Activated T-helper 9 cell treated with anti-CD3 and anti-CD28 coated beads, Interleukin-2, amount 50 U/mL, for 16 hours (primary cell): ENCODE measurements at places on chromosomes 1 and 21.

- DNase-seq = no peak
Observed at GRCh38 chr21:25837533-25838265, 102.9 kb downstream of the GABPA start.

GRCh38 chr1:214464445-214465287 is 86.7 kb downstream of the PTPN14 start:
- DNase-seq = no peak

GRCh38 chr21:45799765-45800338 is 156.3 kb downstream of the PCBP3 start:
- DNase-seq = no peak

GRCh38 chr1:219066631-219067349 is 106.9 kb upstream of the LYPLAL1 start:
- DNase-seq = no peak

GRCh38 chr1:9675393-9675792 is 23.9 kb downstream of the PIK3CD start:
- no peak for DNase-seq

DNA sequence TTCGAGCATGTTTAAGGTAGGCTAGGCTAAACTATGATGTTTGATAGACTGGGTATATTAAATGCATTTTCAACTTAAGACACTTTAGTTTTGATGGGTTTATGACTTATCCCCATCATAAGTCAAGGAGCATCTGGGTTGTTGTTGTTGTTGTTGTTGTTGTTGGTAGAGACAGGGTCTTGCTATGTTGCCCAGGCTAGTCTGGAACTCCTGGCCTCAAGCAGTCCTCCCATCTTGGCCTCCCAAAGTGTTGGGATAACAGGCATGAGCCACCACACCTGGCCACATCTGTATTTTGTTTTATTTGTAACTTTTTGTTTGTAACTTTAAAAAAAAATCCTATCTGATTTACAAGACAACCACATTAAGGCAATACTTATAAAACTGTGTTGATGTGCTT is 17.5 kb downstream of the DBT start:
- no peak for DNase-seq

DNA sequence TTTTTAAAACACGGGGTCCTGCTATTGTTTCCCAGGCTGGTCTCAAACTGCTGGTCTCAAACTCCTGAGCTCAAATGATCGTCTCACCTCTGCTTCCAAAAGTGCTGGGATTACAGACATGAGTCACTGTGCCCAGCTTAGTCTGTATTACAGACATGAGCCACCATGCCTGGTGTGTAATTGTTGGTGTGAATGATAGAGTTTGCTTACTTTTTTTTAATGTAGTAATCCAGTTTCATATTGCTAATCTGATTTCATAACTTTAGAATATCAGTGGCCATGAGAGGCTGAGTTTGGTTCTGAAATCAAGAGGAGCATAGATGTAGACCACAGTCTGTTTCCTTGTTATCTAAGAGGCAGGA is 3.4 kb downstream of the EPB41 start:
- no peak for DNase-seq

GRCh38 chr1:107480548-107481415 is 339.9 kb downstream of the NTNG1 start:
- DNase-seq = no peak

GRCh38 chr1:208134491-208134890 is 109.7 kb downstream of the PLXNA2 start:
- no peak for DNase-seq

- DNase-seq = no peak
Observed at GRCh38 chr1:156773607-156774006, 6.3 kb downstream of the PRCC start.

- DNase-seq = no peak
Observed at GRCh38 chr1:43021547-43022474, 63.1 kb upstream of the SLC2A1 start.

DNA sequence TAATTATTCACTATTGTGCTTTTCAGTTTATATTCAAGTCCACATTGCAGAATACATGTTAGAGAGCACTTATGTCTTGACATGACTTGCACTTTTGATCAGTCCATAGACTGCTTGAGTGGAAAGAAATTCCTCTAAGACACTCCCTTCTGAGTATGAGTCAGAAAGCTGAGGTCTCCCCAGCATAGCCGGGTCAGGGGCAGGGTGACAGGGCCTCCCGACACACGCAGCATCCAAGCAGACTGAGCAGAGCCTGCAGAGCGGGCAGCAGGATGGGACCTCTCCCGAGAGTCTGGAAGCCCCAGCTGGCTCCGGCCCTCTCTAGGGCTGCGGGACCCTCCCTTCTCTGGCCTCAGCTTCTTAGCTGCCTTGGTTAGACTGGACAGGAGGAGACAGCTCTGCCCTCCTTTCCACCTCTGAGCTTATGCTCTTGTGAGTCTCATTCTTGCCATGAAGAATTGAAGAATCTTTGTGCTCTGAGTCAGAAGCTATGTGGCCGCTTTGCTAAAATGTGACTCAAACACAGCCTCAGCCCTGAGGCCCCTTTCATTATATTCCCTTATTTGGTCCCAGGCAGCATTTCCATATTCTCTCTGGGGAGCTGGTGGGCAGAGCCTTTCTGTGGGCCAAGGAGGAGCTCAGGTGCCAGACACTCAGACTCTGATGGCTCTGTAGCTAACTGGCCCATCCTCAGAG is 11.2 kb upstream of the CAPN2 start:
- DNase-seq = no peak

DNA sequence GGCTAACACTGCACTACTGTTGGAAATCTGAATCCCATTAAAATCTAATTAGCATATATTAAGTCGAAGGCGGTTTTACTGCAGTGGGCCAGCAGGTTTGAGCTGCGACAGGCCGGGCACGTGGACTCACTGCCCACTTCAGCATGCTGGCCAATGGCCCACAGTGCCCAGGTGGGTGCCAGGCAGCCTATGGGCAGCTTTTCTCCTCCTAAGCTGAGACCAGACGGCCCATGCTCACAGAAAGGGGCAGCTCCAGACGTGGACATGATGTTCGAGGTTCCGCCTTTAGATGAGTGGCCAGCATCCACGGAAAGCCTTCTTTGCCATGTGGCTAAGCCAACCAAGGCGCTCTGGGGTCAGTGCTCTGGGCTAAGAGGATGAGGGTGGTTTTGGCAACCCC is 89.8 kb upstream of the KLHDC7A start:
- no peak for DNase-seq

- no peak for DNase-seq
Observed at GRCh38 chr1:15155888-15156741, 2.6 kb downstream of the TMEM51 start.

- no peak for DNase-seq
Observed at GRCh38 chr21:39852021-39852721, 15.1 kb upstream of the PCP4 start.

GRCh38 chr1:54882519-54882918 is 4.5 kb downstream of the DHCR24 start:
- no peak for DNase-seq

DNA sequence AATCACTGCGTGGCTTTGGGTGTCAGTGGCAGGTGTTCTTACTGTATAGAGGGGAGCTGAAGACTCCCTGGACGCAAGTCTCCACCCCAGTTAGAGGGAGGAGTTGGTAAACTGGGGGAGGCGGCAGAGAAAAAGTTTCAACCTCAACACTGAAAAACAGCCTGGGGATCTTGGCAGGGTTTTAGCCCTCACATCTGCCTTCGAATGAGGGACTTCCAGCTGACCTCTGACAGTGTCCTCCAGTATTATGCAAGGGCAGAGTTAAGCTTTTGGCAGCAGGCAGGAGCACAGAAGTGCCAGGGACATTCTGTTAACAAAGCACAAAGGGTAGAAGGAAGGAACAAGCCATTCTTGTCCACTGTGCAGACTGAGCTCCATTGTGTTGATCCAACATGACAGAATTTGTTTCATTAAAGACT is 41.2 kb upstream of the RAB4A start:
- no peak for DNase-seq

DNA sequence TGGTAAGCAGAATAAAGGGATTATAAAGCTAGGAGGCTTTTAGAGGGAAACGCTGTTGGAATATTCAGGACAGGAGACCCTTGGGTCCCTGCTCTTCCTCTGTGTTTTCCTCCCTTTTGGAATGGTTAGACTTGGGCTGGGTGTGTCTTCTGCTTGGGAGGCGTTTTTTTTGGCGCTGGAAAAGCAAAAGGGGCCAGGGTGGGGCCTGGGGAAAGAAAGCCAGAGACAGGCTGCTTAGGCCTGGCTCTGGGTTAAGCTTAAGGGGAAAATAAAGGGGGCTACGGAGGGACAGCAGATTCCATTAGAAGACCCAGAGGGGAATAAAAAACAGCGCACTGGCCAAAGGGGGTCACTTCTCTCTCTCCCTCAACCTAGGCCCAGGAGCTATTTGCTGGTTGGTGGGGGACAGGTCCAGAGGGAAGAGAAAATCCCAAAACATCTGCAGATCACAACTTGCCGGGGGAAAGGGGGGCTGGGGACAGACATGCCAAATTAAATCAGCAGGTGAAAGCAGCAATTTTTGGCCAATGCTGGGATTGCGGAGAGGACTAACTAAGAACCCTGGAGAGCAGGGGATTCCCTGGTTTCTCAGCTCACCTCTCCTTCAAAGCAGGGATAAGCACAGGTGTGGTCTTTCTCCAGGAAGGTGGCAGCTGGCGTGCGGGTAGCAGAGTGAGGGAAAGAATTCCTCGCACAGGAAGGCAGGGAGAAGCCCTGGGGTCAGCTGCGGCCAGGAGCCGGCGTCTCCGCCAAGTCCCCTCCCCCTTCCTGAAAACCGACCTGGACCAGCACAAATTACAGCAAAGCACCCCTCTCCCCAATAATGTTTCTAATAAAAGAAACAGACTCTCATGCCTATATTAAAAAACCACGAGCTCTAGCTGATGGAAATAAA is 82.2 kb upstream of the AK4 start:
- no peak for DNase-seq
